Hindlimb muscle (tissue), 1 donor: ENCODE measurements at places on chromosomes 3 and 15.

GRCh38 chr3:138437281-138437680 lies 2.9 kb downstream of the ESYT3 start:
- DNase-seq: no peak

- DNase-seq: no peak
Measured at GRCh38 chr3:140207541-140207940, 272.6 kb downstream of the CLSTN2 start.

DNA sequence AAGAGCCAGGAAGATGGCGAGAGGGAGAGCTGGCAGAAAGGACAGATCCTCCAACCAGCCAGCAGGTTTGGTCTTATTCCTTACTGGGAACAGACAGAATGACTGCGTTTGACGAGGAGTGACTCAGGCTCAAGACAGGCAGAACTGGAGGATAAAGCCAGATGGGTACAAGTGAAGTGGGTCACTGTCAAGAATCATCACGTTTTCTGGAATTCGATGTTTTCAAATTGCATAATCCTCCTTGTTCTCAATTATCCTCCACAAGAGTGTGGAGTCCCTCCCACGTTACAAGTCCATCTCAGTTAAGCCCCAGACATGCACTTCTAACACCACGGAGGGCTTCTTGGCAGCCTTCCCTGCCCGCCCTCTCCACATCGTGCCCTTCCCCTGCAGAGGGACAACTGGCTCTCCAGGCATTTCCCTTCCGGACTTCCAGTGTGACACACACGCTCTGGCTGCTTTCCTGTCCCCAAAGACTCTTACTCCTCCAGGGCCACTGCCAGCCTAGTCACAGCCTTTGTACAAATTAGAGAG lies 183.1 kb downstream of the CHST2 start:
- no peak for DNase-seq

- peak; percentile 54 for DNase-seq
Measured at GRCh38 chr3:62159709-62160092, 213.6 kb downstream of the FEZF2 start.

- no peak for DNase-seq
Measured at GRCh38 chr15:51947124-51947523, 24.5 kb downstream of the LEO1 start.

- DNase-seq: no peak
Measured at GRCh38 chr3:159123877-159124276, 322.0 kb downstream of the MFSD1 start.

DNA sequence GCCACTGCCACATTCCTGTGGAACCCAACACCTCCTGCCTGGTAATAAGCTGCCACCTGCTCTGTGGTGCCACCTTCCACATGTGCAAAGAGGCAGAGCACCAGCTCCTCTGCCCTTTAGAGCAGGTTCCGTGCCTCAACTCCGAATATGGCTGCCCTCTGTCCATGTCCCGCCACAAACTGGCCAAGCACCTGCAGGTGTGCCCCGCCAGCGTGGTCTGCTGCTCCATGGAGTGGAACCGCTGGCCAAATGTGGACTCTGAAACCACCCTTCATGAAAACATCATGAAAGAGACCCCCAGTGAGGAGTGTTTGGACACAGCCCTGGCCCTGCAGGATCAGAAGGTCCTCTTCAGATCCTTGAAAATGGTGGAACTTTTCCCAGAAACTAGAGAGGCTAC lies 28.3 kb downstream of the FBXO40 start:
- DNase-seq: no peak

GRCh38 chr3:177045222-177045621 lies 152.1 kb downstream of the TBL1XR1 start:
- no peak for DNase-seq

DNA sequence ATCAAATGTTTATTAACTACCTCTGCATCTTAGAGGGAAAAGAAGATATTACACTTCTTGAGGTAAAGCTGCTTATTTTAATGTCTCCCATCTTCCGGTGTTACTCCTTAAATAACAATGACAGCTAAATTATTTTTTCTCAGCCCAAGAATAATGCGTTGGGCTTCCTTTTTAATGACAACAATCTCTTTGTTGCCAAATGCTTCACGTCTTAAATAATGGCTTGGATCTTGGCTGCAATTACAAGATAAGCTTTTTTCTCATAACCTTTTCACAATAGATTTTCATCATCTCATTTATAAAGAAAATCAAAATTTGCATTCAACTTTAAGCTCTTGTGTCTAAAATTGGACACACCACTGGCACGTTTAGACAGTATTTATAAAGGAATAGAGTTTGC lies 89.2 kb upstream of the COL8A1 start:
- DNase-seq: no peak

GRCh38 chr3:151962912-151963311 lies 89.5 kb downstream of the SUCNR1 start:
- no peak for DNase-seq

DNA sequence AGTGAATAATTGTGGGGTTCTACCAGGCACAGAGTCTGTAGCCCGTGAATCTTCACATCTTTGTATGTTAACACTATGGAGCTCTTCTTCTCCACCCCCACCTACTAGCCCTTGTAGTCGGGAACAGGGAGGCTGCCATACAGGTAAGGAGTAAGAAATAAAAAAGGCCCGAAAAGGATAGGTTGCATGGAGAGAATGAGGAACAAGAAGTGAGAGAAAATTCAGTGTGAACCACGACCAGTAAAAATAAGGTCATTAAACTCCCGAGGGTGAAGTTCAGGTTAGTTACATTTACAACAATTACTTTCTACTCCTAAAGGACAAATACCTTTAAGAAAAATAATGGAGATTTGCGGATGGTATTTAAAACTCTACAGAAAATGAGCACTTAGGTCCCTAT lies 53.3 kb downstream of the OSBPL10 start:
- DNase-seq: no peak

- no peak for DNase-seq
Measured at GRCh38 chr3:12644331-12644937, 19.5 kb downstream of the RAF1 start.

DNA sequence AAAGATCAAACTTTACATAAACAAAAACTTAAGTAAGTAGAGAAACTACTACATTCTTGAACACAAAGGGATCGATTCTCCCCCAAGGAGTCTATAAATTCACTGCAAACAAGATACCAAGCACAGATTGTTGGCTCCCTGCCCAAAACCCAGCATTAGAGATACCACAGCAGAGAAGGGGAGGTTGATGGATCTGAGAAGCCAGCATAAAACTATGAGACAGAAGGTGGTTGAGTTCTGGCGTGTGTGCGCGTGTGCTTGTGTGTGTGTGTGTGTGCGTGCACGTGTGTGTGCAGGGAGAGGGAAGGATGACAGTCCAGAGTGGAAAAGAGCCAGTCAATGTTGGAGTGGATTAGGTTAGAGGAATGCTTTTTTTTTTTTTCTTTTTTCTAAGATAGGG lies 143.2 kb upstream of the PRR20G start:
- no peak for DNase-seq

- DNase-seq: no peak
Measured at GRCh38 chr3:144221761-144222160, 250.1 kb downstream of the DIPK2A start.

DNA sequence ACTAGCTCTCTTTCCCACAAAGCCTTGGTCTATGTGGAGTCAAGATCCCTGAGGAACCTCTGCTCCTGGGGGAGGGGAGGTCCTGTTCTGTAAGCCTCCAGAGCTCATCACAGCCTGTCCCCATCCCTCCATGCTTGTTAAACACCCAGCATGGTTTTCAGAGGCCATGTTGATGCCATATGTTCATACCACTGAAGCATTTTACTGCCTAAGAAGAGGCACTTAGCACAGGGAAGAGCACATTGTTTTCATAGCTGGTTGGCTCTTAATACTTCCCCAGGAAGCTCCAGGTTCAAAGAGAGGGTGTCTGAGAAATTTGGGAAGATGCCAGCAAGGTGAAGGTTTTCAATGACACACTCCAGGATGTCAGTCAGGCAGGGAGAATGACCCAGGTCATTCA lies 25.6 kb downstream of the CPNE4 start:
- DNase-seq: no peak

GRCh38 chr3:120093911-120094775 lies at the start of gene GSK3B:
Gene GSK3B, minus strand, starts transcription at chr3:120094447. Its CDS starts 1,013 bp downstream, at chr3:120093434.
- DNase-seq: peak; percentile 85

- no peak for DNase-seq
Measured at GRCh38 chr15:57923750-57924149, 141.8 kb downstream of the ALDH1A2 start.

GRCh38 chr3:102141096-102141927 lies 292.0 kb downstream of the NFKBIZ start:
- no peak for DNase-seq

DNA sequence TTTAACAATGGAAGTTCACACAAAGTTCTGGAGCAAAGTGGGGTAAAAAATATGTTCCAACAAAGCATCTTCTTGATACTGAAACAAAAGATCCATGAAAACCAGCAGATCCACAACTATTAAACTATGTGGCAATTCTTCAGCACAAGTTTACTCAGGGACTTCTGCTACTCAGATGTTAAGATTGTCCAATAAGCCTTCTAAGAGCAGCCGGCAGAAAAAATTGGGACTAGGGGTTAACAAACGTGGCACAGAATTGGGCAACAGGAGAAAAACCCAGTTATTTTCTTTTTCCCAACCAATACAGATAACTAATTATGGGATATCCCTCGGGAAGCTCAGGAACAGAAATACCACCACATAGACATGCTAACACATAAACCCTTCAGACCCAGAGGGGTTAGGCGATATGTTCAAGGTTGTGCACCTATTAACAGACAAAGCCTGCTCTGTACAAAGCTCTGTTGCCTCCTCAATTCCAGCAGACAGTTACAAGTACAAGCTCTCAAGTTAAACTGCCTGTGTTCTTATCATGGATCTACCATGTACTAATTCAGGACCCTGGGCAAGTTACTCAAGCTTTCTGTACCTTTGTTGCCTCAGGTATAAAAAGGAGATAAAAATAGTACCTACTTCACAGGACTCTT lies 6.8 kb downstream of the SSR3 start:
- no peak for DNase-seq

DNA sequence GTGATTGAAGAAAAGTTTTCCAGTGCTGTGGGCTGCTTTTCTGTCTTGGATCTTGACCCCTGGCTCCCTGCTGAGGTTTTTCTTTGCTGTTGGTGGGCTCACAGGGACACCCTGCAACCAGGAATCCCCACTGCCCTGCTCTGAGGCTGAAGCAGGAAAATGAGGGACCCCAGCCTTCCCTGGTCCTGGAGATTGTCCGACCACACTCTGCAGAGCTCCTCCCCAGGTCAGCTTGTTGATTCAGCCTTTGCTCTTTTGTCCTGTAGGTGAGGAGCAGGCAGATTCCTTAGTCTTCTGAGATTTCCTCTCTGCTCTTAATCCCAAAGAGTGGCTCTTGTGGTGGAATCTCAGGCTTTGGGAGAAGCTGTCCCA lies 194.5 kb downstream of the RPLP1 start:
- no peak for DNase-seq

- no peak for DNase-seq
Measured at GRCh38 chr3:9345041-9345440, 17.8 kb upstream of the THUMPD3 start.

- DNase-seq: peak; percentile 78
Measured at GRCh38 chr3:138774529-138775253, 60.0 kb downstream of the PIK3CB start.

GRCh38 chr15:90419738-90420406 lies 31.8 kb downstream of the IQGAP1 start:
- peak; percentile 36 for DNase-seq

DNA sequence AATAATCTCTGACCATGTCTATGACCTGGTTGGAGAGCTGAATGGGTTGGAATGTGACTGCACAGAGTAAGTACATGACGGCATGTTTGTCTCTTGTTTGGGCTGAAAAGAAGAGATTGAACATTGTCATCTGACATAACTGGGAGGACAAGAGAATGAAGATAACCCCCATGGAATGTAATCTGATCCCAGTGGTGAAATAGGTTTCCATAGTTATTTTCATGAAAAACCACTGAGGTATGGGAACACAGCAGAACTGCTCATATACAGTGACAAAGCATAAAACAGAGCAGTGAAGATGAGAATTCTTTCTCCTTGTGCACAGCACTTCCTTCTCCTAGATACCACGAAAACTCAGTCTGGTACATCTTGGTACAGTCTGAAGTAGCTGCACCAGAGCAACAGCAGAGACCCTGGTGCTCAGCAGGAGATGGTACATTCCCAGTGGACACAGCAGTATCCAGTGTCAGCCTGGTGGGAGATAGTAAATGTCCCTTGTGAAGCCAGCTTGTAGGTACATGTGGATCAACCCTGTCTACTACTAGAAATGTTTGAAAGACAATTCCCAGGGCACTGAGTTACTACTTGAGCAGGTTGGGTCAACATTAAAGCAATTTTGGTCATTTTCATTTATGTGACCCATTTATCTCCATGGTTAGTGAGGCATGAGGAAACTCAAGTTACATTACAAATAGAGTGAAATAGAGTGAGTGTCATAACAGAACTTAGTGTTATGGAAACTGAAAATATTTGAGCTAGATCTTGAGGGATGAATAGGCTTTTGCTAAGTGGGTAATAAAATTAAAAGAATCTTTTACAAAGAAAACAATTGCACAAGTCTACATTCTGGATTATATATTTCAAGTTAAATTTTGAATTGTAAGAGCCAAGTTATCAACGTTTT lies 178.3 kb downstream of the SUCNR1 start:
- no peak for DNase-seq

GRCh38 chr3:38480930-38481329 lies 15.2 kb upstream of the EXOG start:
- no peak for DNase-seq
